Activated T-helper 1 cell treated with anti-CD3 and anti-CD28 coated beads, Interleukin-2, amount 50 U/mL, for 16 hours (primary cell): ENCODE measurements at places on chromosomes 7 and 10.

- no peak for DNase-seq
Measured at GRCh38 chr10:125201108-125201524, 40.8 kb upstream of the CTBP2 start.

DNA sequence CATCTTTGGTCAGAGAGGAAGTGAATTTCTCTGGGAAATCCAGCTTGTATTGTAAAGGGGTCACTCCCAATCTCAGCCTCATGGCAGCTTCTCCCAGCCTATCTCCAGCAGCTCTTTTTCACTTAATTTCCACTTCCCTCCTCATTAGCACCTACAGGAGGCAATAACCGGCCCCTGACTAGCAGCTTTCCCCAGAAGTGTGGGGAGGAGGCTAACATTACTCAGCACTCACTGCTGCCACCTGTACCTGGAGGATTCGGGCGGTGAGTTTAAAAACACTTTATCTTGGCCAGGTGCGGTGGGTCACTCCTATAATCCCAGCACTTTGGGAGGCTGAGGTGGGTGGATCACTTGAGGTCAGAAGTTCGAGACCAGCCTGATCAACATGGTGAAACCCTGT lies 3.8 kb downstream of the NODAL start:
- no peak for DNase-seq

DNA sequence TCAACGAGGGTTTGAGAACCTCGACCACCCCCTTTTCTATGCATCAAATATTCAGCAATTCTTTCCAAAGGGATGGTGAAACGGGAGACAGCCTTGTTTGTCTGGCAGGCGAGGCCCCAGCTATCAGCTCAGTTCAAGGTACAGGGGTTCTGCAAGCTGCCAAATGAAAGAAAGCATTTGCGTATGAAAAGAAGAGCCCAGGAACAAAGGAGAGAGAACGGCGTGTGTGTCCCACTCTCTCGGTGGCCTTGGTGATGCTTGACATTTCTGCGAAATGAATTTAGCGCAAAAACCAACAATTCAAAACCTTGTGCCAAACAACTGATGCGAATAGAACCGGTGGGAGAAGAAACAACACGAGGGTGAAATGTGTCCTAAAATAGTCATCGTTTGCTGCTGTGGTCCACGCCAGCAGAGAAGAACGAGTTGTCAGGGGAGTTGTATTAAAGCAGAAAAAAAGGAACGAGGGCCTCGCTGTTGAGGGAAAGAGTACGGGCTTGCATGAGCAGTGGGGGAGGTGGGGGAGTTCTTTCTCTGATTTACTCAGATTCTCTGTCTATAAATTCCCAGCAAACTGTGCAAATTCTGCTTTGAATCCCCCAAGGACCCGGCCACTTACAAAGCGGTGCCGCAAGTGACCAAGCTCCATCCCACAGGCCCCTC lies 97.7 kb downstream of the TMEM130 start:
- DNase-seq, result no peak

DNA sequence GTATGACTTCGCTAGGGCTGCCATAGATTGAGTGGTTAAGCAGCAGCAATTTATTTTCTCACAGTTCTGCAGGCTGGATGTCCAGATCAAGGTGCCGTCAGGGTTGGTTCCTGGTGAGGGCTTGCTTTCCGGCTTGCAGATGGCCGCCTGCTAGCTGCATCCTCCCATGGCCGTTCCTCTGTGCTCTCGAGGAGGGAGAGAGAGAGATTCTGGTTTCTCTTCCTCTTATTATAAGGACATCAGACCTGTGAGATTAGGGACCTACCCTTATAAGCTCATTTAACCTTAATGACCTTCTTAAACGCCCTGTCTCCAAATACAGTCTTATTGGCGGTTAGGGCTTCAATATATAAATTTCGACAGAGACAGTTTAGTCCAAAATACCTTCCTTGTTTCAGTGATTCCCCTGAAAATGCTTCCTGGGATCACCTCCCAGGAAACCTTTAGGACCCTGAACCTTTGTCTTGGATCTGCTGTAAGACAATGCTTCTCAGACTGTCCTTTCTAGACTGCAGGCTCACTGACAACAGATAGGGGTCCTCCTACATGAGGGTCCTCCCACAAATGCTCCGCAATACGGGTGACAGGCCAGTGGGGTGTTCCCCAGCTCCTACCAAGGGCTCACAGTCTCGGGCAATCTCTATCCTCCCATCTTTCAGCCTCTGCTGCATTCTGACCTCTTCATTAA lies 82.5 kb upstream of the BAIAP2L1 start:
- no peak for DNase-seq
